ENCODE measurements at places on chromosomes 2 and 18.

- DNase-seq, result no peak
Measured at GRCh38 chr18:57447154-57447621, 12.0 kb downstream of the ONECUT2 start.

DNA sequence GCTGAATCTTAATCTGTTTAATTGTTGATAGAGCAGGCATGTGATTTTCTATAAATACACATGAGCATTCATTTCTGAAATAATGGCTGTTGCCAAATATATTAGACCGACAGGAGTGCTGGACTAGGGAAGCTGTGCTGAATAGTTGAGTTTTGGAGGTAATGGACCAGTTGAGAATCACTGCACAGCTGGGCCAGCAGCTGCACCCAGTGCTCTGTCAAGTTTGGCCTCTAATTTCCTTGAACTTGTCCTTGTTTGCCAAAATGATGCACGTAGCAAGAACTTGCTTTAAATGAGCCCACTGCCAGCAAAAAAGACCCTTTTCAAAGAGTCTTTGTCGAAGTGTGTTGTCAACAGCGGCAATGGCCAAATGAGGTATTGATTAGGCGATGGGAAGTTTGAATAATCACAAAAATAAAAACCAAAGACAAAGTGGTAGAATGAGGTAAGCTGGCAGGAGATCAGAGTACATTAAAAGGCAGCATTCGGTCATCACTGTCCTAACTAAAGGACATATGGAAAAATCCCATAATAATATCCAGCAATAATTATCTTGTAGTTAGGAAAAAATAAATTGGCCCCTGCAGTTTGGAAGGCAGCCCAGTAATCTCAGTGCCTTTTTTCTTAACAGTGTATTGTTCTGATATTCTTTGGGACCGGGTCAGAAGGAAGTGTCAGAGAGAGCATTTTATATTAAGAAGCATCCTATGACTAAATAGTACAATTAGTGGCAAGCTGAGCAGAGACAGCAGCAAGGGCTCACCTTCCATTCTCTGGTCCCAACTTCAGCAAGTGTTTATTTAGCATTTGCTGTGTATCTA is 126.2 kb downstream of the RAPGEF4 start:
- DNase-seq, result no peak

- no peak for DNase-seq
Measured at GRCh38 chr2:236762628-236763027, 193.0 kb downstream of the ACKR3 start.

DNA sequence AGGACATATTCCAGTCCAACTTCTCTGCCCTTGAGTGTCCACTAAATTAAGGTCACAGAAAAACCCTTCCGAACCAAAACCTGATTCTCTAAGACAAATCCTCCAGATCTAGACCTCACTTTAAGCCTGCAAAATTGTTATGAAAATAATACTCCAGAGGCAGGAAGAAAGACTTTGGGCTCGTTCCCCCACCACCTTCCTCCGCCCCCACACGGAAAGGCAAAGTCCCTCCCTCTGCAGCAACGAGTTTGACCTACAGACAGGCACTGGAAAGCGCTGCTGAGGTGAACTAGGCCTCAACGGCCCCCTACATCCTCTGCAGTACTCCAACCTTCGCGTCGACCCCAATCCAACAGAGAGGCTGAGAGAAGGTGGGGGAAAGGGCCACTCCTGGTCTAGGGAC is 808 bp downstream of the ATP5MC3 start:
- DNase-seq, result peak; percentile 46

DNA sequence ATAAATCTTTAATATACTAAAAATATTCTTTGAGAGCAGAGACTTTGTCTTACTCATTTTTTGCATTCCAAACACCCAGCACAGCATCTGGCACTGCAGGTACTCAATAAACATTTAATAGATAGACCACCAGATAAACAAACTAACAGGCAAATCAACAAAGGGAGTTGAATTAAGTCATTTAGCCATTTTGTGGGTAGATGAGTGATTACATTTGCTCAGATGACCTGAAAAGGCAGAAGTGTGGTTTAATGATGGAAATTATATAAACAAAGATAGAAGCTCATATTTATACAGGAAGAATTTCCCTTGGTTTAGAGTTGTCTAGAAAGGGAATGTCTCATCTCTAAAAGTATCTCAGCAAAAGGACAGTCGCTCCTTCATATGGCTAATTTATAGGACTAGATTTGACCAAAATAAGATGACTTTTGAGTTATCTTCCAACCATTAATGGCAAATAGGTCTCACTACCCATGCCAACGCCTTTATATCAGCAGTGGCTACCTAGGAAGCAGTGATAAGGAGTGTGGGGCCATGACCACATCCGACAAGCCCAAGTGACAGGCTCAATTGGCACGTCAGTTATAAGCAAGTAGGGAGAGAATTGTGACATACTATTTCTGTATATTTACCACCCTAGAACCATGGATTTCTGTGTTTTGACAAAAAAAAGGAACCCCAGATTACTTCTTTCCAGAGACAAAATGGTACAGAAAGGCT is 173.5 kb downstream of the ATAD2B start:
- DNase-seq, result no peak

GRCh38 chr2:74498500-74499266 is 720 bp downstream of the LBX2 start:
- DNase-seq, result no peak

DNA sequence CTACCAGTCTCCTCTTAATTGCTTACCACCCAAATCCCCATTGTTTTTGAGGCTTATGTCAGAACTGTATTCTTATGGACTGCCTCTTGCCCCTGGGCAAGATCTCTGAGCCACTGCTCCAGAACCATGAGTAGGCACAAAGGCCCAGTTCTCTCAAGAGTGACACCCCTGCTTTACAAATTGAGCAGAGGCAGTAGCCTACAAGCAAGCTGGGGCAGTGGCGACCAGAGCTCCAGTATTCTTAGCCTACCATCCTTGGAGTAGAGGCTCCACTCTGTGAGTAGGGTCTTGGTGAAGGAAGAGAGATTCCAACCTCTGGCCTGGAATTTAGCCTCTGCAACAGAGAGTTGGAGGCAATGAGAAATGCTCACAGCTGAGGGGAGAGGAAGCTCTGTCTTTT is 36.5 kb downstream of the WDR75 start:
- no peak for DNase-seq

GRCh38 chr2:219010162-219010756 is 17.0 kb upstream of the CRYBA2 start:
- DNase-seq, result no peak
